ENCODE measurements at places on chromosomes 12 and 14.

- DNase-seq = peak; percentile 96
Measured at GRCh38 chr12:32755654-32756475, at the start of gene YARS2. Gene YARS2, minus strand, starts transcription at chr12:32755897. Its CDS starts 23 bp downstream, at chr12:32755874.

DNA sequence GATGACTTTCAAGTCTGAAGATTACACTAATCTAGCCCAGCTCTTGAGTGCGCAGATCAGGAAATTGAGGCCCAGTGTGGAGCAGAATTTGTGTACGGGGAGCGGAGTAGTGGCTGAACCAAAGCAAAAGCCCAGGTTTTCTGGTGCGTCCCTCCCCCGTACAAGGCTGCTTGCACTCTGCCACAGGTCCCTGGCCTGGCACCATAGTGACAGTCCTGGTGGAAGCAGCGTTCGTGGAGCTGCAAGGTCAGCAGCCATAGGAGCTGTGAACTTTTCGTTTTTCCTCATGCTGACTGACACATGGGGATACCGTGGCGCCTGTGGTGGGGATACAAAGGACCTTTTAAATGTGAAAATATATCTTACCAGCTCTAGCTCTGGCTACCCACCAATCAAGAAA lies 1.7 kb downstream of the EVL start:
- DNase-seq = no peak

DNA sequence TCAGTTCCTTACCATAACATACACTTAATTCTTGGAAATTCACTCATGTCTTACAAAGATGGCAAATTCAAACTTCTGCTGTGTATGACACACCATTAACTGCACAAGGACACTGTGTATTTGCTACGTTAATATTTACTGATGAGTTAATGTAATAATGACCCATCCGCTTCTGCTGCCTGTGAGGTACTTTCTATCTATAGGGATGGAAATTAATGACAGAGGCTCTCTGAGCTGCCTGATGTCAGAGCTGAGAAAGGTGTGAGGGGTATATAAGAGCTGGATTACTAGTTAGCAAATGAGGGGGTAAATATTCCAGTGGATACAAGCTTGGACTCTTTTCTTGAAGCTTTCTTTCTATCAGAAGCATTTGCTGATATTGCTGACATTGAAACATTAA lies at the start of gene IAPP:
TSS of gene IAPP (plus strand) at position 301 of the 400 bp plus-strand sequence. CDS start 450 bp downstream, outside the sequence.
- no peak for DNase-seq

DNA sequence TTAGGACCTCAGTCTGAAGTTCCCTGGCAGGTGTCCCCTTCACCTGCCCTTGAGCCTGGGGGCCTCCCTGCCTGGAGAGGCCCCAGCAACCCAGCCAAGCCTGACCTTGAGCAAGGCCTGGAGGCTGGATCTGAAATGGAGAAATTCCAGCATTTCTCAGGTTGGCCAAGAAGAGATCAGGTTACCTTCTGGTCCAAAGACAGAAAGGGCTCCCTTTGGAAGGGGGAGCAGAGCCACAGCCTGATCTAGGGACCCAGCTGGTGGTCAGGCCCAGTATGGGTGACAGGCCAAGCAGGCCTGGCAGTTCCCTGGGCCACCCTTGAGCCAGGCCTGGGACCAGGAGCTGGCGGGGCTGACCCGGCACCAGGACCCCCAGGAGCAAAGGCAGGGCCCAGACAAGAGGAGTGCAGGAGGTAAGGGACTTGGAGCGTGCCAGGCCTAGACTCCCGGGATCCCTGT lies 82.8 kb downstream of the TNFAIP2 start:
- DNase-seq = no peak

DNA sequence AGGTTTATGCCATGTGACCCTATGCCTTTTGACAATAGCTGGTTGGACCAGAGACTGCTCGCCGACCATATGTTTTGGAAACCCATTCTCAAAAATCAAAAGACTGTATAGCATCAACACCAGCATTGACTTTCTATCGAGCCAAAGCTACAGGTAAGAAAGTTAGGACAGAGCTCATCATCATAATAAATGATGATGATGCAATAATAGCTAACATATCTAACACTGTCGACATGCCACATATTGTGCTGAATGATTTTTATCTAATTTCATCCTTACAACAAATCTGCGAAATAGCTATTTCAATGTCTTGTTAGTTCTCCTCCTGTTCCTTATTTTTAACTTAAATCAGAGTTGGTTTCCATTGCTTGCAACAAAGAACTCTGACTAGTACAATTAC lies 102.9 kb downstream of the EGLN3 start:
- no peak for DNase-seq

DNA sequence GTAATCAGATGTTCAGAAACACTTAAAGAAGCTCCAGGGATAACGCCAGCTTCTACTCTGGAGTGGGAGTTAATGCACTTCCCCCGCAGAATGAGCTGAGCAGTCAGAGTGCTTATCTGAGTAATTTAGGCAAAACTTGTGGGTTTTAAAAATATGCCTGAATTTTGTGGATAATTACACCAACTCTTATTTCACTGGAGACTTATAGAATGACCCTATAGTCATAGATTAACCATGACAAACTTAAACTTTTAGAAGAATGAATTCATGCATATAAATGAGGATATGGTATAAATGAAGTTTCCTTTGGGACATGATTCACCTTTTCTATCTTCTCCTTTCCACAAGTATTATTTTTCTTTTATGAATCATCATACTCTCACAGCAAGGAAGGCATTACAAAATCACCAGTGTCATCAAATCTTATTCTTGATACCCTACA lies 241.1 kb upstream of the FBXO33 start:
- no peak for DNase-seq

- no peak for DNase-seq
Measured at GRCh38 chr12:93134175-93134890, 205.2 kb upstream of the EEA1 start.

DNA sequence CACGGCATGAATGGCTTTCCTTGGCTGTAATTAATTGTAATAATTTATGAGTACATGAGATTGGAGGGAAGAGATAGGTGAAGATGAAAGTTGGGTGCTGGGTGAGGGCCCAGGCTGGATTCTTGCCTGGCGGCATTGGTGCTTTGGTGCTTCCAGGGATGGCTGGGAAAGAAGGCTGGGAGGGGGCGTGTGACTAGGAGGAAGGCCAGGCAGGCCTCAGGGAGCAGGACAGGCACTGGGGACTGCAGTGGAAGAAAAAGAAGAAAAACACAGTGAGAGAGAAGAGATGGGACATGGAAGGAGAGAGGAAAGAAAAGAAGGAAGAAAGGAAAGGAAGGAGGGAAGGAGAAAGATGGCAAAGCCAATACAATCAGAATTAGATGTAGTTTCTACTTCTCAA lies 3.7 kb downstream of the HOXC9 start:
- no peak for DNase-seq

DNA sequence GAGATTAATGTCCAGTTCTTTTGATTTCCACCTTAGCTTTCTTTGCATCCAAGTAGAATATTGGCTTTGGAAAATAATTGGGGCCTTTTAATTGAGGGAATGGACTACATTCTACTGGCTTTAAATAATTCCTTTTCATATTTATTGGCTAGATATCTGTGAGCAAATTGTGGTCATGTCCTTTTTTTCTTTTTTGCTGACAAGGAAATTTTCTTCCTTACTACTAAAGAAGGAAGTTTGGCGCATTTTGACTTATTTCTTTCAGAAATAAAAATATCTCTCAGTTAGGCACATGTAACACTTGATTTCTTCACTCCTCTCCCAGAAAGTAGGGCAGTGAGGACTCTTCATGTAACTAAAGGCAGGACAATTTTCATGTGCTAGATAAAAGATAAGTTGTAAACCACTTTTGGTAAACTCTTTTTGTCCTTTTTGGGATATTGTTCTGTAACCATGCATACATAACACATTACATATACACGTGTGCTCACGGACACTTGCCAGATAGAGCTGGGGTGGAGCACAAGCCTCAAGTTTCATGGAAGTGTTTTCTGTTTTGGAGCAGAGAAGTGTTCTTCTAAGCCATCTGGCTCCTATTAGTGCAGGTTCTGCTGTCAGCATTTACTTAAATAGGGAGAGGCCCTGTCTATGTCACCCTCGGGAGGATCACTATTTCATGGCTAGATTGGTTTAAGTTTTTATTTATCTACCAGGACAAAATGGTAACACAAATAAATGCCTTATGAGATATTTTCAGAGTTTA lies 85.1 kb upstream of the LRIG3 start:
- peak; percentile 43 for DNase-seq

DNA sequence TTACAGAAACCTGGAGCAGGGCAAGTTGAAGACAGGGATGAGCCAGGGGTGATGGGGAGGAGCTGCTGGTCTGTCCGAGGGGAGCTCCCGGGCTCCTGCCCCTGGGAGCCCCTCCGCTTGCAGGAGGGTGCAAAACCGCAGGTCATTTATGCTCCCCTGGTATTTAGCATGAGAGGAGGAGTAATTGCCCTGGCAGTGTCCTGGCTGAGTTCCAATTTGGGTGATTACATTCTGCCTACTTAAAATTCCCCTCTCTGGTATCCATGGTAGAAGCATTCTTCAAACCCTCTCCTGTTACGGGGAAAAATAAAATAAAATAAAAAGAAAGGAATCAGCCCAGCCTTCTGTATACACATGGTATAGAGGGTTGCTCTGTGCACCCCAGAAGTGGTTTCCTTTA lies 61.7 kb upstream of the VRK1 start:
- no peak for DNase-seq

DNA sequence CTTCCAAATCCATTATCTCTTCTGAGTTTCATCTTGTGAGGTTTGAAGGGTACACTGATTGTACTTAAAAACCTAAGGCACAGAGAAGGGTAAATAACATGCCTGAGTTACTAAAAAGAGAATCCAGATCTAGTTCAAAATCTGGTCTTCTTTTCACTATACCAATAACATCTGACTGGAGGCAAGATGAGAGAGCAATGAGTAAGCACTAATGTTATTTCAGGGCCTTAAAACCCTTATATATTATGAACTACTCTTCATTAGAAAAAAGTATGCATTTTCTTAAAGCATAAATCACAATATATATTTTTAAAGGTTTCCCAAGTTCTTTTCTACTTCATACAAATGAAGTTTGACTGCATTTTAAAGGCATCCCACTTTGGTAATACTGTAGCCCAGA lies 60.2 kb downstream of the GXYLT1 start:
- DNase-seq = no peak

- DNase-seq = peak; percentile 96
Measured at GRCh38 chr12:46382964-46383653, 10.5 kb upstream of the SLC38A2 start.

- DNase-seq = no peak
Measured at GRCh38 chr12:116996621-116997020, 85.9 kb downstream of the FBXW8 start.

GRCh38 chr12:102966200-102966863 lies 8.9 kb downstream of the ASCL1 start:
- no peak for DNase-seq

DNA sequence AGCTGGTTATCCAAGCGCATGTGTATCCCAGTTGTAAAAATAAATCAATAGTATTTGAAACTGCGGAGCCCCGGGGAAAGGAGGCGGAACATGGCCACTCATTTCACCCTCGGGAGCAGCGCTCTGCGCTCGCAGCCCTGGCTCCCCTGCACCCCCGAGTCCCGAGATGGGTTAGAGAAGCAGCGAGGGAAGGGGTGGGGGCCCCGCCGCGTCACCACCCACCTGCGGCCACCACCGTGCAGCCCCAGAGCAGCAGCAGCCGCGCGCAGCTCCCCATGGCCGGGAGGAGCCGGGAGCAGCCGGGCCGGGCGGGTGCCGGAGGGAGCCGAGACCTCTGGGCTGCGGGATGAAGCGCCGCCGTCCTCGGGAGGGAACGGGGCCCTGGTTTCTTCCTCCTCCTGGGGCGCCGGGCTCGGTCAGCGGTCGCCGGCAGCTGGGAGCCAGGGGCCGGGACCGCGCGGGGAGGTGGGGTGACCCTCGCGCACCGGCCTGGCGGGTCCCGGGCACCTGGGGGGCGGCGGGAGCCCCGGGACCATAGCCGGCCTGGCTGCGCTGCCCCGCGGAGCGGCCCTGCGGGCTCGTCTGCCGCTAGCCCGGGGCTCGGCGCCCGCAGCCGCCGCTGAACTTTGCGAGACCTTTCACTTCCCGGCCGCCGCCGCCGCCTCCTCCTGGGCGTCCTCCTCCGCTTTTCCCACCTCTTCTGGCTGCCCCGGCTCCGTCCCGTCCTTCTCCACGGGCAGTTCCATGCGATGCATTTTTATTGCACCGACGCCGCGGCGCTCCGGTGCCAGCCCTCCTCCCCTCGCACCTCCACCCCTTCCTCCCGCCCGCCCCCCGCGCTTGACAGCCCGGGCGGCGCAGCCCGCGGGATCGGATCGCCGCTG lies at the start of gene NTN4:
TSS of gene NTN4 (minus strand) at position 732 of the 884 bp plus-strand sequence. CDS start at position 277, 455 bp downstream.
- DNase-seq = no peak

- DNase-seq = no peak
Measured at GRCh38 chr12:120066341-120066740, 50.2 kb downstream of the RAB35 start.

DNA sequence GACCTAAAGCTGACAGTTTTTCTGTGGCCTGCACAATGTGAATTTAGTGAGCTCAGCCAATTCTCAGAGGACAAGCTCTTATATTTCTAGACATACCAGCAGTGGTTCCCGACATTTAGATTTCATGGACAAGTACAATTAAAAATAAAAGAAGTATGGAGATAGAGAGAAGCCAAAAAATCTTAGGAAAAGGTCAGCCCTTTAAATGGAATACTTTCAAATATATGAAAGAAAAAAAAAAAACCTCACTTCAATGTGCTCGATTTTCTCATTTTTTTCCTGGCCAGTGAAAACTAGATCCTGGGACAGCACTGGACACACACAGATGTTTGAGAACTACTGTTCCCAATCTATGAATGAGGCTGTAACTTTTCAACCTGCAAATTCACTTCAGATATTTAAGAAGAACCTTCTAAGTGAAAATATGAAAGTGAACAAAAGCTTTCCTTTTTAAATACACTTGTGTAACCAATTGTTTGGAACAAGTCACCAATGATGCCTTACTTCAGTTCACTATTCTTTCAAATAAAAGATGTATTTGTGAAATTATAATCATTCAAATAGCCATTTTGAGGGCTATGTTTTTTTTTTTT lies 109.4 kb downstream of the SLC38A1 start:
- DNase-seq = no peak

GRCh38 chr12:71071536-71072097 lies 86.2 kb downstream of the TSPAN8 start:
- no peak for DNase-seq

DNA sequence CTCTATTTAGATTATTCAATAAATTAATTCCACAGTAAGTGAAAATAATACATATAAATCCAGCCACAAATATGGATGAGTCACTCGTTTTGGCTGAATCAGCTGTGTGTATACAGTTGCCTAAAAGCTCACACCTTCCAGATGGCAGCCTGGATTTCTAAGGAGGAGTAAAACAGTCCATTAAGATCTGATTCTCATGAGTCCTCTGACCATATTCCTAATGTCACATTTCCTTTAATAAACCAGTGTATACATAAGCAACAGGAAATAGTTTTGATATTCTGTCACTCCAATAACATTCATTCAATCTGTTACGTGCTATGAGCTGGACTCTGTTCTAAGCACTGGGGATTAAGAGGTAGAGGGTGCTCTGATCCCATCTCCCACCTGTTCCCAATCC lies 21.8 kb downstream of the MDM1 start:
- peak; percentile 58 for DNase-seq

- no peak for DNase-seq
Measured at GRCh38 chr12:120763250-120763649, 37.6 kb downstream of the ACADS start.
